ENCODE measurements at places on chromosomes 5 and 9.

DNA sequence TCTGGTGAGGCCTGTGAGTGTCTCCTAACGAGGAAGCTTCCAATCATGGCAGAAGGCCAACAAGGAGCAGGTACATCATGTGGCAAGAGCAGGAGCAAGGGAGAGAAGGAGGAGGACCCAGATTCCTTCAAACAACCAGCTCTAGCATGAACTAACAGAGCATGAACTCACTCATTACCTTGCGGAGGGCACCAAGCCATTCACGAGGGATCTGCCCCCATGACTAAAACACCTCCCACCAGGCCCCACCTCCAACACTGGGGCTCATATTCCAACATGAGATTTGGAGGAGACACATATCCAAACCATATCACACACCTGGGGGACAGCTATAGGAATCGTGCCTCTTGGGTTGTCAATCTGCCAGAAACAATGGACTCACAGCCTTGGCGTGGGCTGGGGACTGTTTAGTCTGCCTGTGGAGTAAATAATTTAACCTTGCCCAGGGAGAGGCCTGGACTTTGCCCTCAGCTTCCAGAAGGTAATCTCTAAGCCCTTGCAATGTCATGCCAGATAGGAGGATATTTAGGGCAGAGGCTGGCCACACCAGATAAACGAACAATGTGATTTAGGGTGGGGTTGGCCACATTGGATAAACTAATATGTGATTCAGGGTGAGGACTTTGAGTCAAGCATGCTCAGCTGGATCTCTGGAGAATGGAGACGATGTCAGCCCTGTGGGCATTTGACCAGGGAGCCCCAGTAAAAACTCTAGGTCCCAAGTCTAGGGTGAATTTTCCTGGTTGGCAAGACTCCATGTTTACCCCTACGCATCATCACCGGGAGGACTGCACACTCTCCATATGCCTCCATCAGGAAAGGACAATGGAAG, 13.6 kb upstream of the VDAC1 start:
- ATAC-seq: no peak

DNA sequence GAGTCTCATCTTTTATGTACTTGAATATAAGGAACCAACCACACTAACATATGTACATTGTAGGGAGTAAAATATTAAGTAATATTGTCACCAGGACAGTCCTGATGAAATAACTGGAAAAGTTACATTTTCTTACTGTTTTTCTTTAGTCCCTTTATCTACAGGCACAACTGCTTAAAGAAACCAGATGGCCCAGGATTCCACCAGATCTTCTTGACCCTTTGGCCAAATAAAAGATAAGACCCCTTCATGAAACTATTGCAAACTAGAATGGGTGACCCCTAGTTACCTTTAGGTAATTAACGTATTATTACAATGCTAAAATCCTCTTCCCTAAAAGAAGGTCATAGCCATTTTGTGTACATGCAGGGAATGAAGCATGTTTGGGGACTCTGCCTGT, 106.3 kb upstream of the FTMT start:
- ATAC-seq: no peak

- ATAC-seq: no peak
These were observed 253.5 kb upstream of the NREP start for GRCh38 chr5:112010475-112010874.

GRCh38 chr5:160926428-160926827, 74.4 kb upstream of the ATP10B start:
- ATAC-seq: no peak

DNA sequence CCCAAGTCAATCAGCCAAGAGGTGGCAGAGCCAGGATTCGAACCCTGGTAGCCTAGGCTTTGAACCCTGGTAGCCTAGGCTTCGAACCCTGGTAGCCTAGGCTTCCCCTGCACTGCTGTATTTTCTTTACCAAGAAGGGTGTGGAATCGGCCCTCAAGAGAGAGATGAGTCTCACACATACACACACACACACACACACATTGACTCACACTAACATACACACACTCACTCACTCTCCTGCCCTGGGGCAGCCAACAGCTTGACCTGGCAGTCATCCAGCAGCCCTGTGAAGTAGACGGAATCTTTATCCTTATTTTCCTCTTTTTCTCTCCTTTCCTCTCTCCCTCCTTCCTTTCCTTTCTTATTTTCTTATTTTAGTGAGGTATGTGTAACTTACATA, 55.4 kb upstream of the RPL26L1 start:
- peak; percentile 43 for ATAC-seq

DNA sequence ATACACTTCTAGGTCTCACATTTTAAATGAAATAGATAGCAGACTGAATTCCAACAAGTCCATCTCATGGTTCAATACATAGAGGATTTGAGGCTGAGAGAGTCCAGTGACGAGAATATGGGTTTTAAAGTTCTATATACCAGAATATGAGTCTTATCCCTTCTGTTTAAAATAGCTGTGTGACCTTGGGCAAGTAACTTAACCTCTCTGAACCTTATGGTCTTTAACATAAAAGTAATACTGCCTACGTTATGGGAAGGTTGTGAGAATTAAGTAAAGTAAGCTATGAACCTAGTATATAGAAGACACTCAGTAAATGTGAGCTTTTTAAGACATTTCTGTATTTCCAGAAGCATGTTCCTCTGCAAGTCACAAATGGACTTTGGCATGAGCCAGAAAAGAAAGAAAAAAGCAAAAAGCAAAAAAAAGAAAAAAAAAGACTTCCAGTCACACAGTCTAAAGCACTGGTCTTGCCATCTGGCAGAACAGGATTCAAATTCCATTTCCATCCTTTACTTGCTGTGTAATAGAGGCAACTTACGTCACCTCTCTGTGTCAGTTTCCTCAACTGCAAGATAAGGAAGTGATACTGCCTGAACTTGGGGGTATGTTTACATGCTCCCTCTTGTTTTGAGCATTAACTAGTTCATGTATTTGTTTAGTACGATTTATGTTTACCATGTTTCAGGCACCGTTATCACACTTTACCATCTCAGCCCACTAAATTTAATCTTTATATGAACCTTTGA, 248.2 kb downstream of the TRIM32 start:
- ATAC-seq: no peak

DNA sequence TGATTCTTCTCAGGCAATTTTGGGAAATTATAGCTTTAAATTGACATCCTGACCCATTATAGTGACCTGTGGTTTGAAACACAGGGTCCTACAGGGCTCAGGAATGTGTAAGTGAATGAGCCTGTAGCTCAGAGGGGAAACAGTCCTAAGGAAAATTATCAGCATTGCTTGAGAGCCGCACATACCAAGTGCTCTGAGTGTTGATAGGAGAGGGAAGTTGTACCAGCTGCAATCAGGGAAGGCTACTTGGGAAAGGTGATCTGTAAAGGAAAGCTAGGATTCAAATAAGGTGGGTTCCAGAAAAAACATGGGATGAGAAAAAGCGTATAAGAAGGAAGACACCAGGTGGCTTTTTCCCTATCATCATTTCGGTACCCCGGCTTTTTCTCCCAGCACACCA, 4.4 kb upstream of the SLC25A51 start:
- ATAC-seq: no peak

DNA sequence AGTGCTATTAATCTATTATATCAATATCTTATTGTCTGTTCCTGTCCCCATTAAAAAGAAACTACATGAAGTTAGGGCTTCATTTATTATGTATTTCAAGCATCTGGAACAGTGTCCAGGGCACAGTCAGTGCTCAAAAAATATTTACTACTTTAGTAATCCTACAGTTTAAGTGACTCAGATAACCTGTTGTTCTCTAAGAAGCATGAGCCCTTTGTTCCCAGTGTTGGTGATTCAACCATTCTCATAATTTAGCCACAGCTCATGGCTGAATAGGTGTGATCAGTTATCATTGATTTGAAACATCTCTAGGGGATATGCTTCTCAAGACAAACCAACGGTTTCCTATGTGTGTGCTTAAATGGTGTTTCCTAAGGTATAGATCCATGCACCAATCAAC, 292.7 kb downstream of the TMEM167A start:
- no peak for ATAC-seq

DNA sequence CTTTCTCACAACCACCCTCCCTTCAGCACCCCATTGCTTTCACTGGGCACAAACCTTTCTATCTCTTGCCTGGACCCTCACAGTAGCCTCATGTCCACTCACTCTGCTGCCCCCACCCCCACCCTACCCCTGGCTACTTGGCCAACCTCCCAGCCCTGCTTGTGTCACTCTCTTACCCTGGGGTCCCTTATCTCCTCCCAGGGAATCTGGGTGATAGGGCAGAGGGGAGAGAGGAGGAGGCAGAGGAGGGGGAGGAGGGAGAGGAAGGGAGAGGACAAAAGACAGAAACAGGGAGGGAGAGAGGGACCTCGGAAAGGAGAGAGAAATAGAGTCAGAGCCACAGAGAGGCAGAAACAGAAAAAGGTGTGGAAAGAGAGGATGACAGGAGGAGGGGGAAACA, 25.0 kb upstream of the KIF12 start:
- no peak for ATAC-seq

Data from SK-N-SH treated with all-trans-retinoic acid at 6 μM for 48 hours (cell line).